ENCODE measurements at places on chromosomes 4 and X. TPM values are rescaled to one million over a fixed set of nuclear protein-coding genes. Genes with fewer than 3 reads are reported as not detected.

DNA sequence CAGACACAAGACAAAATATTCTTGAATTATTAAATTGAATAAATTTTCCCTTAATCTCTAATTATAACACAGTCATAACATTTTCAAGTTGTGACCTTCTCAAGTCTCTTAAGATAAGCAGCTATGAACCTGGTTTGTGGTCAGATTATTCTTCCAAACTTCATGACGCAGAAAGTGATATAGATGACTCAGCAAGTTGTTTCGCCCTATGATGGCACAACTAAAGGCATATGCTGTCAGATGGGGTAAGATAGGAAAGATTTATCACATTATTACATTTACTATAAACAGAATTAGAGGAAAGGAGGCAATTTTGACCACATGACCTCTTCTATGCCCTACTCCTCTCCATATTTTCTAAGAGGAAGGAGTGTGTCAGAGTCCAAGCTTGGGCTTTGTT lies 4.6 kb upstream of the DCAF12L2 start:
- no peak for DNase-seq

DNA sequence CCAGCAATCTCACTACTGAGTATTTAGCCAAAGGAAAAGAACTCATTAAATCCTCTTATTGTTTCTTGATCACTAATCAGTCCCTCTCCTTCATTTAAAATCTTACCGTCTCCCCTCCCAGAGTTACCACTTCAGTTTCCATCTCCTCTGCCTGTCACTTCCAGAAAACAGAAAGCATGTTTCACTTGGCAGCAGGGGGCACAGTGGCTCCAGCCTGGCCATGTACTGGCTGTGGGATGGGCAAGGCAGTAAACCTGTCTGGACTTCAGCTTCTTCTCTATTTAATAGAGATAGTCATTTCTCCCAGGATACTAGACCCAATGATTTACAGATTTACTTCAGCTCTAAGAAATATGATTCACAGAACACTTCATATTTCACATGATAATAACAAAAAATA lies 63.2 kb downstream of the CD40LG start:
- DNase-seq: no peak

DNA sequence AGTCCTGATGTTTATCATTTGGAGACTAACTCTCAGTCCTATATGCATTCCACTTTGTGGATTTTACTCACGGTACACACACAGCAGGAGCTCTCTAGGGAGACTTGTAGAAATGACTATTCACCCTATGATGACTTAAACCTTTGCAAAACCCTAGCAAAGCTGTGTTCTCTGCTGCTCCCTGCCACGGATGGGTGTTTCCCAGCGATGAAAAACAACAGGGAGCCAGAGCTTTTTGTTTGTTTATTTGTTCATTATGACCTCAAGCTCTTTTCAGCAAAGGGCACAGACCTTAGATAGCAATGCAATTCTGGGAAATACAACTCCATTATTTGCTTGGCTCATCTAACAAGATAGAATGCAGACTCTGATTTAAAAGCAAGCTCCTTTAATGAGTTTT lies 156.6 kb downstream of the GRIA3 start:
- no peak for DNase-seq

GABRA4 gene
- not detected for total RNA-seq

- DNase-seq: no peak
Observed at GRCh38 chrX:102339312-102340298, 92.6 kb downstream of the NXF2 start.

PNMA6A gene
- total RNA-seq: 0.87 TPM

DNA sequence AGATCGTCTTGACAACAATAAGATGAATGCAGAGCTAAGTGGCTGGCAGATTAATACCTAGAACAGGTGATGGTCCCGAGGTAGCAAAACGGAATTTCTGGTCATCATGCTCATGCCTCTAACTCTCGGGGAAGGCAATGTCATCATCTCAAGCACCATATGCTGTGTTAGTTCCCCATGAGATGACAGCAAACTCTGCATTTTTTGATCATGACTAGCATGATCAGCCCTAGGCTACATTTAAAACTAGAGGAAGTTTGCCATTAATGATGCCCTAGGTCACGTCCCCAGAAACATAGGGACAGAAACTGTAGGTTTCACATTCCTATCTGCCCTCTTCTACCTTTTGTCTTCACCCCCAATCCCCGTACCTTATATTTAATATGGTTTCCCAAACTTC lies 11.6 kb downstream of the LPAR4 start:
- no peak for DNase-seq
